ENCODE measurements at places on chromosomes 2 and 18.

DNA sequence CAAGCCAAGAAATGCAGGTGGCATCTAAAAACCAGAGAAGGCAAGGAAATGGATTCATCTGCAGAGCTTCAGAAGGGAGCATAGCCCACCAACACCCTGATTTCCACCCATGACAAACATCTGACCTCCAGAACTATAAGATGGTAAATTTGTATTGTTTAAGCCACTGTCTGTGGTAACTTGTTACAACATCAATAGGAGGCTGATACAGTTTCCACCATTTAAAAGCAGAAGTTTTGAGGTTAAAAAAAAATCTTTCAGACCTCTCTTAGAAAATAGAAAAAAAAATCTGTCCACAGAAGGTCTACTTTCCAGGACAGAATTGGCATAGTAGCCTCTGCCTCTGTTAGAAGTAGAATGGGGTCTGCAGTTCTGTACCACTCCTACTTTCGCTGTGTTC is 37.2 kb downstream of the SLC40A1 start:
- DNase-seq: no peak

DNA sequence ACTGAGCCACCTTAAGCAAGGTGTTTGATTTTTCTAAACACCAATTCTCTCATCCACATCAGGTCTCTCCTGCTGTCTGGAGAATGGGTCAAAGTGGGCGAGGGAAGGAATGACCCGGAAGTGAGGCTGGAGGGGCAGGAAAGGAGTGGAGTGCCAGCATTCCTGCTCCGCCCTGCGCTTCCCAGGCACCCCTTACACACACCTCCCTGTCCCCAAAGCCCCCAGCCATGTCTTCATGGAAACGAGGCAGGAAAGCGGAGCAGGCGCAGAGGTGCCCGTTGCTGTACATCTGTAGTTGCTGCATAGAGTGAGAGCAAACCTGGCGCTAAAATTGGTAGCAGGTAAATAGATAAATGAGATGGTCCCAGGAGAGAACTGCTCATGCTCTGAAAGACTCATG is 27.2 kb upstream of the NT5DC4 start:
- no peak for DNase-seq

DNA sequence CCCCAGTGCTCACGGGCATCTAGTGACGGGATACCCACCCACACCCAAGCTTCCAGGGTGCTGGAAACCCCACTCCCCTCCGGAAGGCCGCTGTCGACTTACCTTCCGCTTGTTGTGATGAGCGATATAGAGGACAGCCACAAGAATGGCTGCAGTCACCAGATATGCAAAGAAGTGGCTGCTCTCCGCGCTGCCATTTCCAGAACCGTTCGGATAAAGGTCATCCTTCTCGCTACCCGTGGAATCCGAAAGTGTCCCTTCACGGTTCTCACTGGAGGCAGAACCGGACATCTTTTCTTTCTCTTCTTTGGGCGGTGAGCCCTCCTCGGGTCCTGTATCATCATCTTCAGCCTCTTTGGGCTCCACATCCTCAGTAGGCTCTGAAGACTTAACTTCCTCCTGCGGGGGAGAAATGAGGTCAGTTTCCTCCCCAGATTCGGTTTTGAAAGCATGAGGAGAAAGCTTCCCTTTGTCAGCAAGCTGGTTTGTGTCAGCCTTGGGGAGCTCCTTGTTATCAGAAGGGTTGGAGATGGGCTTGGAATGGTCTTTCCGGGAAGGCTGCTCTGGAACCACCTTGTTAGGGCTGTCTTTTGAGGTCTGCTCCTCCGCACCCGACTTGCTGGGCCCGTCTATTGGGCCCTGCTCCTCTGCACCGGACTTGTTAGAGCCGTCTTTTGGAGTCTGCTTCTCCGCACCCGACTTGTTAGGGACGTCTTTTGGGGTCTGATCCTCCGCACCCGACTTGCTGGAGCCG is 1.2 kb downstream of the TGOLN2 start:
- DNase-seq: peak; percentile 57

GRCh38 chr2:226423498-226423960 is 376.1 kb downstream of the IRS1 start:
- peak; percentile 44 for DNase-seq

- DNase-seq: no peak
Observed at GRCh38 chr2:128425731-128426620, 107.3 kb upstream of the HS6ST1 start.

GRCh38 chr2:174326161-174327020 is 8.4 kb upstream of the SP9 start:
- DNase-seq: no peak

DNA sequence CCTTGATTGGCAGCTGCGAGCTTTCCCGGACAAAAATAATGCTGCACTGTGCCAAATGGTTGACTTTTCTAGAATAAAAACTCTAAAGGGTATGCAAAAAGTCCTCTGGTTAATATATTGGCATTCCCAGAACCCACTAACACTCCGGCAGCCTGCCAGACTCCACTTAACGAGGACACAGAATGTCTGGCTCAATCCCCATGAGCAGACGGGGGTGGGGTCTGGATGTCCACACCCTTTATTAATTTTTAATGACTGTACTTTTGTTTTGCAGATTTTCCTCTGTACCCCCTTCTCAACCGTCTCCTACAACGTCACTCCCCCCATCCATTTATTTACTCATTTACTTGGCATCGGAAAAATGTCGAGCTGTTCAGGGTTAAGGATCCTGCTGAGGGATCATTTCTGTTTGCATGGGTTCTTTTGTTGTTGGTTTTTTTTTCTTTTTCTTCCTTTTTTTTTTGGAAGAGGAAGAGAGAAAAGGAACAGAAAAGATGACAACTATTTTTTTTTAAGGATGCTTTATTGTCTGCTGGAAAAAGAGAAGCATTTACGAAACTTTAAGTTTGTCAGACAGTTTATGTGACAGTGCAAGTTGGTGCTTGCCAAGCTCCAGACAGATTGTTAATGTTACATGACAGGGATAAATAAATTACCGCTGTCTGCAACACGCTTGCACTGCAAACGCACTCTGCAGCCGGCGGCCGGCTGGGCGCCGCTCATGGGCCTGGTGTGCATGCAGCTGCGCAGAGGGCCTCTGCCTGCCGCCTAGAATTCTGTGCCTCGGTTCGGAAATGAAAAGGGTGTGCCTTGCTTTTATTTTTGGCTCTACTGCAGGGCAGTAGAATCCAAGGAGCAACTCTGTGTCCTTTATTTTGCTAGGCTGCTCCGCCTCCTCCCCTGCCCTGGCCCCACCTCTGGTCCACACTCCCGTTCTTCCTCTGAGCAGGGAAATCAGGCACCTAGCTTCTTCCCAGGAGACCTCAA is 3.6 kb downstream of the LDLRAD4 start:
- DNase-seq: no peak

DNA sequence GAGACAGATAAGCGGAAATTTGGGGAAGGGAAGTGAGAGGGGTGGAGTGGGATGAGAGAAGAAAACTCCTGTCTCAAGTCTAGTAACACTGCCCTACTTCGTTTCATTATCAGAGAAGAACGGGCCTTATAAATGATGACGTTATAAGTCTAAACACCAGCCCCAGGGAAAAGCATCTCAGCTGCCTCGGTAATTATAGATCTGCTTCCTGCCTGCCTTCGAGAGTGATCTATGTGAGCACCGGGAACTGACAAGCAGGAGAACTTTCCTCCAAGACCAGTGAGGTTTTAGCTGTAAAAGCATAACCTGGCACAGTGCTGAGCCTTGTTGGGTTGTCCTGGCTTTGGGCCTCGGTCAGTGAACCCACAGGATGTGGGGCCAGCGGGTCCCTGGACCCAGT is 227.9 kb upstream of the SIX2 start:
- DNase-seq: no peak
